ENCODE measurements at places on chromosomes 16 and 17.

DNA sequence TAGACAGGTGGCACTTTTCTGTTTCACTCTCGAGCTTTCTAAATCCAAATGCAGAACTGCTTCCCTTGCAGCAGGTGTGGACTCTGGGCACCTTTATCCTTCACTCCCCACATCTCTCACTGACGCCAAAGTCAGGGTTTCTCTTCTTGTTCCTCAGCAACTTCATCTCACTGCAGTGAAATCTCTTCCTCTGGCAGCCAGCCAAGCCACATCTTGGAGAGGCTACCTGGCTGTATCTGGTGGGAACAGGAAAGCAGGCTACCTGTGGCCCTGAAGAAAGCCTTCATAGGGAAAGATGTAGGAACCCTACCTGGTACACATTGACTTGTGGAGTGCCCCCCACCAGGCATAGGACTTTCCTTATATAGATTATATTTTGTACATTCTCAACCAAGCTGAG, 159.1 kb downstream of the UTP18 start:
- DNase-seq = no peak

GRCh38 chr17:8611619-8612298, 18.8 kb downstream of the MYH10 start:
- DNase-seq = no peak

DNA sequence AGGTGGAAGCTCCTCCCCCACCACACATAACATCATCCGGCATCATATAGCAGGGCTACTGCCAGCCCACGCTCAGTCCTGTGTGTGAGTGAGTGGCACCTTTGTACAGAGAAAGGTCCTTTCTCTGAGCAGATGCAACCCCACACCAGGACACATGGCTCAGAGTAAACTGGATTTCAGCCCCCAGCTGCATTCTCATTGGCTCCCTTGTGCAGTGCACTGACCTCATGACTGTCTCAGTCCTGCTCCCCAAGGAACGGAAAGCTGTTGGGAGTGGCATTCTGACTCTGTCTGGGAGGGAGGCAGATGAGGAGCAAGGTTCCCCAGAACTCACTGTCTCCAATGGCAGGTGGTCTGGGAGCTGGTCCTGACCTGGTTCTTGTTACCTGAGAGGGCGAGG, 244.1 kb downstream of the PHKB start:
- DNase-seq = no peak

GRCh38 chr16:18792836-18793433, 2.8 kb upstream of the RPS15A start:
- DNase-seq = peak; percentile 59

GRCh38 chr17:58829172-58829637, 73.6 kb downstream of the PPM1E start:
- no peak for DNase-seq

DNA sequence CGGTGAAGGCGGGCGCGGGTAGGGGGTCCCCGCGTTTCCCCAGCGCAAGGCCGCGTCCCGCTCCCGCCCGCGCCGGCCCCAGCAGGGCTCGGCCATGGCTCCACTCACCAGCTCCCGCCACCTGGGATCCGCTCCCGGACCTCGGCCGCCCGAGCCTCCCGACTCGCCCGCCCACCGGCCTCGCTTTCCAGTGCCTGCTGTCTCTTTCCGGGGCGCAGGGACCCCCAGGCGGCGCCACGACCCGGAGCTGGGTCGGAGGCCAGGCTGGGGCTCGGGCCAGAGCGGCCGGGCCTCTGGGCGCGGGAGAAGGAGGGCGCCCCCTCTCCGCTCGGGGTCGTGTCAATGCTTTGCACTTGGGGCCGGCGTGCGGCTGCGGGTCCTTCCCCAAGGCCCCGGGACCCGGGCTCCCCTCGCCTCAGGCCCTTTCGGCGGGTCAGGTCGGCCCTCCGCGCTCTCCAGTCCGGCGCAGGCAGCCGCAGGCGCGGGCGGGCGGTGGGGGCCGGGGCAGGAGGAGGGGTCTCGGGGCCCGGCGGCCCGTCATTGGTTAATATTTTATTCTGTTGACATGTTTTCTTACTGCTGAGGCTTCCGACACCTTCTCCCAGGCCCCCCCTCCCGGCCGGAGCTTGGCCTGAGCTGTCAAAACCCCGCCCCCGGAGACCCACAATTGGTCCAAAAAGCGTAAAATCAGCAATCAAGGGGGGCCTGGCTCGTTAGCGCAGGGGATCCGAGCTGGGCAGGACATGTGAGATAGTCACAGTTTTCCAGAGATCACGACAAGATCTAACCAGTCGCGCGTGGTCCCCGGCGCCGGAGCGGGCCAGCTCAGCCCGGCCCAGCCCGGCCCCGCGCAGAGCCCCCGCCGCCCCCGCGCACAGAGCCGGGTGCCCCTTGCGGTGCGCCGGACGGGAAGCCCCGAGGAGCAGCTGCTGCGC, at the start of gene TBX2:
TBX2 (plus strand) TSS at position 713 of the 935 bp plus-strand sequence. CDS start 334 bp downstream, outside the sequence.
- peak; percentile 72 for DNase-seq

All from Caki2 (cell line).